ENCODE measurements at places on chromosomes 3 and 15.

DNA sequence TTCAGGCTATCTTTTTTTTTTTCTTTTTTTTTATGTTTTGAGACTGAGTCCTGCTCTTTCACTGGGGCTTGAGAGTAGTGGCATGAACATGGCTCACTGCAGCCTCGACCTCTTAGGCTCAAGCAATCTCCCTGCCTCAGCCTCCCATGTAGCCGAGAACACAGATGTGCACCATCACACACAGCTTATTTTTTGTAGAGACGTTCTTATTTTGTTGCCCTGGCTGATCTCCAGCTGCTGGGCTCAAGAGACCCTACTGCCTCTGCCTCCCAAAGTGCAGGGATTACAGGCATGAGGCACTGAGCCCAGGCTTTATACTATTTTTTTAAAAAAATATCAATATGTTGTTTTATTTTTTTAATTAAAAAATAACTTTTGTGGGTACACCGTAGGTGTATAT is 467.3 kb downstream of the CADM2 start:
- no peak for DNase-seq

DNA sequence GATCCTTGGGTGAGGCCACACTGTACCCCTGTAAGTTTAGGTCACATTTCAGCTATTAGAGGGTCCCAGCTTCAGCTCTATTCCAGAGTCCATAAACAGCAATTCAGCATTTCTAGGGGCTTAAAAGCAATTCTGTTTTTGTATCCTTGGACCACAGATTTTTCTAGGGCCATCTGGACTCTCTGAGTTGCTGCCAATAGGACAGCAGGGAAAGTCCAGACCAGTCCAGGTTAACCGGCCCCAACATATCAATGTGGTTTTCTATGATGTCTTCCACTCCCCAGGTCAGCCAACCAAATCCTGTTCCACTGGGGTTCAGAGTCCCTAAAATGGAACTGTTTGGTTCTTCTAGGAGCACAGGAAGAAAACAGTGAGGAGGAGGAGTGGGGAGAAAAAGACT is 40.0 kb downstream of the TYRO3 start:
- DNase-seq, result no peak

GRCh38 chr15:27694506-27695087 is 404.5 kb downstream of the OCA2 start:
- DNase-seq, result no peak

DNA sequence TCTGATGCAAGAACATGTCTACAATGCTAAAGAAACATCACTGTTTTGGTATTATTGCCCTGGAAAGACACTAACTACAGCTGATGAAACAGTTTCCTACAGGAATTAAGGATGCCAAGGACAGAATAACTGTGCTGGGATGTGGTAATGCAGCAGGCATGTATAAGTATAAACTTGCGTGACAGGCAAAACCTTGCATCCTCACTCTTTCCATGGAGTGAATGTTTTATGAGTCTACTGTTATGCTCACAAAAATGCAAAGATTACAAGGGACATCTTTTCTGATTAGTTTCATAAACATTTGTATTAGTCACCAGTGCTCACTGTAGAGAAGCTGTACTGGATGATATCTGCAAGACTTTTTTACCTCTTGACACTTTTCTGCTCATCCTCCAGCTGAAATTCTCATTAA is 143.6 kb downstream of the NAALADL2 start:
- no peak for DNase-seq

DNA sequence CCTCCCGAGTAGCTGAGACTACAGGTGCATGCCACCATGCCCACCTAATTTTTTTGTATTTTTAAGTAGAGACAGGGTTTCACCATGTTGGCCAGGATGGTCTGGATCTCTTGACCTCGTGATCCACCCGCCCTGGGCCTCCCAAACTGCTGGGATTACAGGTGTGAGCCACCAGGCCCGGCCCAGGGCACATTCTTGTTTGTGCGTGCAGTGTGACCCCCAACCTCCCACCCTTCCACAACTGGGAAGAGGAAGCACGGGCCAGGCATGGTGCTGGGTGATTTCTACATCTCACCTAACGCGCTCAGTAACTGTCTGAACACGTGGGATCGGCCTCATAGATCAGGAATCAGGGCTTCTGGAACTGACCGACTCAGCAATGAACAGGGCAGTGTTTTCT is 48.0 kb downstream of the KLHL6 start:
- DNase-seq, result no peak

- no peak for DNase-seq
Observed at GRCh38 chr3:51938780-51939425, 2.8 kb downstream of the RRP9 start.

GRCh38 chr3:110806924-110807323 is 264.7 kb upstream of the NECTIN3 start:
- no peak for DNase-seq

Measured in CD4-positive, alpha-beta T cell treated with Interleukin-6 at 100 ng/mL for 8 hours (primary cell).